ENCODE measurements at places on chromosomes 3 and 15. TPM values are rescaled to one million over a fixed set of nuclear protein-coding genes. Genes with fewer than 3 reads are reported as not detected.

- no peak for DNase-seq
- H3K27ac ChIP-seq = peak overlapping the region; percentile 12
- H3K4me1 ChIP-seq = no peaks in the 10 kb centered on the region
- no peak overlapping the region for H3K4me3 ChIP-seq
Observed at GRCh38 chr15:74179101-74179841, 5.8 kb downstream of the ISLR start.

DNA sequence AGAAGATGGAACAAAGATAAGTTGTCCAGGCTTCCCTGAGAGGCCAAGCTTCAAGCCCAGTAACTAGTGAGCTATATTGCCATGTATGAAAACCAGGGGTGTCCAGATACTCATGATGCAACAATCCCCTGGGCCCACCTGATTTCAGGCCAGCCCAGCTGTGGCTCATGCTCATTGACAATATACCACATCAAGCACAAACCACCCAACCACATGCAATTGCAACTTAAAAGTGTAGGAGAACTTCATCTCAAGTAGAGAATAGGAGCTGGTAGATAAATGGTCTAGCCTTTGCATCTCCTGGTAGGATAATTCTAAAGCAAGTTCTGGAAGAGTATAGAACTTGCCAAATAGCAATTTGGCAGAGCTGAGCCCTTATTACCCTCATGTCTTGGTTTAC is 561.3 kb downstream of the IGSF11 start:
- no peak overlapping the region for H3K4me3 ChIP-seq
- no peak overlapping the region for H3K27ac ChIP-seq
- no peak for DNase-seq
- H3K36me3 ChIP-seq = no peaks in the 10 kb centered on the region
- no peaks in the 10 kb centered on the region for H3K4me1 ChIP-seq

DNA sequence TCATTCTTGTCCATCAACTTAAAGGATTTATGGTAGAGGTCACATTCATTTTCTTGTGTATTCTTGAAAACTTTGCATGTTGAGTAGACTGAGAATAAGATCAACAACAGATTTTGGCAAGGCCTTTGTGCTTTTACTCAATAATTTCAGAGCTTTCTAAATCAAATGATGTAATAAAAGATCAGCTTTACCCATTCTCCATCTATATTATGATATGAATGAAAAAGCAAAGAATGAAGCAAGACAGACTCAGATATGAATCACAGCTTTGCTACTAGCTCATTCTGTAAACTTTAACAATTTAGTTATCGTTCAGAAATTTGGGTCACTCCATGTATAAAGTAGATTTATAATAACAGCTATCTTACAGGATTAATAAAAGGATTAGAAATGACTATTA is 275.8 kb upstream of the ARL6 start:
- no peaks in the 10 kb centered on the region for H3K4me1 ChIP-seq
- DNase-seq = no peak
- no peaks in the 10 kb centered on the region for H3K36me3 ChIP-seq
- H3K27me3 ChIP-seq = no peaks in the 10 kb centered on the region
- H3K27ac ChIP-seq = no peak overlapping the region
- H3K4me3 ChIP-seq = no peak overlapping the region

GRCh38 chr15:100783760-100784492 is 95.7 kb upstream of the ALDH1A3 start:
- no peak overlapping the region for H3K27ac ChIP-seq
- peak; percentile 7 for DNase-seq
- no peaks in the 10 kb centered on the region for H3K36me3 ChIP-seq
- H3K4me1 ChIP-seq = no peaks in the 10 kb centered on the region

GRCh38 chr15:77741106-77741505 is 108.4 kb upstream of the LINGO1 start:
- DNase-seq = no peak
- no peak overlapping the region for H3K4me3 ChIP-seq
- H3K4me1 ChIP-seq = no peaks in the 10 kb centered on the region
- no peak overlapping the region for H3K27ac ChIP-seq
- H3K36me3 ChIP-seq = no peaks in the 10 kb centered on the region
- H3K27me3 ChIP-seq = no peaks in the 10 kb centered on the region

THAP10 gene
- total RNA-seq = 0.56 TPM

CHRNA5 gene
- total RNA-seq = 2.5 TPM

ZPLD1 gene
- total RNA-seq = not detected

NEO1 gene
- 19.4 TPM for total RNA-seq
